ENCODE measurements at places on chromosomes 3 and 15.

- DNase-seq, result no peak
Measured at GRCh38 chr3:30954426-30954825, 60.0 kb upstream of the GADL1 start.

- no peak for DNase-seq
Measured at GRCh38 chr15:58457466-58457965, 25.7 kb downstream of the LIPC start.

GRCh38 chr15:99635794-99636193, 70.0 kb downstream of the MEF2A start:
- DNase-seq, result no peak

GRCh38 chr3:117398141-117398899, 688.7 kb downstream of the TUSC7 start:
- DNase-seq, result no peak

GRCh38 chr3:66342717-66343356, 122.0 kb downstream of the SLC25A26 start:
- no peak for DNase-seq

DNA sequence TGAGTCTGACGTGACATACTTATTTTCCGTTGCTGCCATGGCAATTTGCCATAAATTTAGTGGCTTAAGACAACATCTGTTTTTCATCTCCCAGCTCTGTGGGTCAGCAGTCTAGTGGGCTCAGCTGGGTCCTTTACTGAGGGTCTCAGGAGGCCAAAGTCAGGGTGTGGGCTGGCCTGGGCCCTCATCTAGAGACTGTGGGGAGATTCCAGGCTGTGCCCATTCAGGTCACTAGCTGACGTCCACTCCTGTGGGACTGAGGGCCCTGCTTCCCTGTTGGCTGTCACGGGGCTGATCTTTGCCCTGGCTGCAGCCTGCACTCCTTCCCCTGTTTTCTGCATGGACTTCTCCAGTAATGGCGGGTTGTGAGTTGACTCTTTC, 19.1 kb downstream of the FGD5 start:
- no peak for DNase-seq

GRCh38 chr3:52532838-52533622, 627 bp downstream of the NT5DC2 start:
- peak; percentile 60 for DNase-seq

- no peak for DNase-seq
Measured at GRCh38 chr3:99418709-99419108, 219.7 kb upstream of the COL8A1 start.

DNA sequence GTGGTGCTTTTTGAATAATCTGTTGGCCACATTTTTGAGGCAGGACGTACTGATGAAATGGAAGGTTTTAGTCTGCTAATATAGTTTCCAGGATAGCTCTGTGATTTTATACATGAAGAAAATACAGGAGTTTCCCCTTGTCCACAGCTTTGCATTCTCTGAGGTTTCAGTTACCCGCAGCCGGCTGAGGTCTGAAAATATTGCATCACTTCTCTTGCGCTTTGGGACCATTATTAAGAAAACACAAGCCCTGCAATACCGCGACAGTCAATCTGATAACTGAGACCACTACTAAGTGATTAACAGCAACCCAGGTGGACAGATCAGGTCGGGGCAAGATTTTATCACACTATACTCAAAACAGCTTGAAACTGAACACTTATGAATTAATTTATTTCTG, 33.0 kb downstream of the BLM start:
- DNase-seq, result no peak

- DNase-seq, result no peak
Measured at GRCh38 chr15:76546805-76547204, 210.2 kb downstream of the ISL2 start.

DNA sequence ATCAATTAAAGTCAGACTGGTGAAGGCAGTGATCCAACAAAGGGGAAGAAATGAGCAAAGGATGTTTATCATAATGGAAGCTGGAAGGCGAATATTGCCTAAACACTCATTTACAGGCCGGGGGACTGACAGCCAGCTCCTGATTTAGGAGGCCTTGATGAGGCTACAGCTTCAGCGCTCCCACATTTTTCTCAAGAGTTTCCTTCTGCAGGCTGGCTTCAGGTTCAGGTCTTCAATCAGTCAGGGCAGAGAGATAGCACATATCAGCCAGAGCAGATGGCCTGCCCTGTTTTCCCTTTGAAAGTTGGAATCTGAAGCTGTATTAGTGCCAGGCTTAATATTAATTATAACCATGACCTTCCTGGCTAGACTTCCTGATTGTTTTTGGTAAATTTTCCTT, 218.9 kb downstream of the SV2B start:
- no peak for DNase-seq

GRCh38 chr3:63390710-63391230, 112.7 kb downstream of the SYNPR start:
- no peak for DNase-seq

Measured in germinal center (tissue), 1 donor.